Activated CD4-positive, alpha-beta T cell treated with anti-CD3 and anti-CD28 coated beads, Interleukin-2, amount 10 ng/mL, durations not matched to agents 7 days and 5 days (primary cell): ENCODE measurements at places on chromosomes 6 and 20. TPM values are rescaled to one million over a fixed set of nuclear protein-coding genes. Genes with fewer than 3 reads are reported as not detected.
A peak's percentile ranks its signal among the peaks of the same experiment; 100 is the strongest.

DNA sequence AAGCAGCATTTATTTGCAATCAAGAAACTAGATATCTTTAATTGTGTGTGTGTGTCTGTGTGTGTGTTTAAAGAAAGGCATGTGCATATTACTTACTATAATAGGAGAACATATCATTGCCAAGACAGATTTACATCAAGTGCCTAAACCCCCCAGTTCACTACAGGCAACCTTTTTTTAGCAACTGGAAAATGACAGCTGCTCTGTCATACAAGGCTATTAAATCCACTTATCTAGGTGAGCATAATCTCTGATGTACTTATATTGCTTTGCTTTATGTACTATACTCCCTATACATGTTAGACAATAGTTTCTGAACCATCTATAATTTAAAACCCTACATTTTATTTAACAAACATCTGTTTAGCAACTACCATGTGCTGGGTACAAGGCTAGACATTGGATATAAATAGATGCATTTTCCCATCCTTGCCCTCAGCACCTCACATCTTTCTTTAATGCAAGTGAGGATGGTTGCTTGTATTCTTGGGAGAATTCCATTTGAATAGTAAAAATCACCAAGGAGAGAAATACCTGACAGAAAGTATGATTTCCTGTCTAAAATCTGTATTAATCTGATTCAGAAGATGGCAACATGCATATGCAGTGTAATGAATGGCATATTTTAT, 398.3 kb downstream of the LAMA2 start:
- no peaks in the 10 kb centered on the region for H3K36me3 ChIP-seq
- H3K27me3 ChIP-seq, result peaks cover 6% of the 10 kb centered on the region
- DNase-seq, result no peak
- peaks cover 11% of the 10 kb centered on the region for H3K4me1 ChIP-seq

- no peak overlapping the region for H3K4me3 ChIP-seq
- H3K27ac ChIP-seq, result no peak overlapping the region
- no peak for DNase-seq
- no peaks in the 10 kb centered on the region for H3K4me1 ChIP-seq
- peaks cover 30% of the 10 kb centered on the region for H3K27me3 ChIP-seq
- no peaks in the 10 kb centered on the region for H3K36me3 ChIP-seq
Observed at GRCh38 chr20:2038161-2038560, 44.3 kb upstream of the PDYN start.

DNA sequence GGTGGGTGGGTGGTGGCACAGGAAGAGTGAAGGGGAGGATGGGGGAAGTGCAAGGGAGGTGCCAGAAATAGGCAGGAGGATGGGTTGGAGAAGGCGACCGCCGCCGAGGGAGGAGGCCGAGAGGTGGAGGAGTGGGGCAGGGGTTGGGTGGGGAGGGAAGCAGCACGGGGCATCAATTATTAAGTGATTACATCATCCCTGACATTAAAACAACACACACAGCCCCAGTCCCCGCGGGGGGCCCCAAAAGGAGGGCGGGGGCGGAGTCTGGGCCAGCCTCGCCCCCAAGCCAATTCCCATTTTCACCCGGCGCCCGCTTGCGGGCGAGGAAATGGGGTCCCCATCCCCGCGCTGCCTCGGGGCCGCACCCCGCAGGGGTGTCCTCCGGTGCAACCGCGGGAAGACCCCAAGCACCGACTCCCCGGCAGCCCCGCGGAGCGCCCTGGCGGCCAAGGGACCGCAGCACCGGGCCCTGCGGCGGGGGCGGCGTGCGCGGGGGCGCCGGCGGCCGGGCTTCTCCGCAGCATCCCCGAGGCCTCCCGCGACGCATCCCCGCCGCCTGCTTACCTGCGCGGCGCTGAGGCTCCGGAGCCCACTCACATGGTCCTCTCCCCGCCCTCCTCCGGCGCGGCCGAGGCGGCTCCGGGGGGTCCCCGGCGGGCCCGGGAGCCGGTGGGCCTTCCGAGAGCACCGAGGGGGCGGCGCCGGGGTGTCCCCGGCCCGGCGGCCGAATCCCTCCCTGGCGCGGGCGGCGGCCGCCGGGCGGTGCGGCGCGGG, 663 bp downstream of the FYN start:
- H3K36me3 ChIP-seq, result peaks cover 25% of the 10 kb centered on the region
- peak overlapping the region; percentile 95 for H3K27ac ChIP-seq

DNA sequence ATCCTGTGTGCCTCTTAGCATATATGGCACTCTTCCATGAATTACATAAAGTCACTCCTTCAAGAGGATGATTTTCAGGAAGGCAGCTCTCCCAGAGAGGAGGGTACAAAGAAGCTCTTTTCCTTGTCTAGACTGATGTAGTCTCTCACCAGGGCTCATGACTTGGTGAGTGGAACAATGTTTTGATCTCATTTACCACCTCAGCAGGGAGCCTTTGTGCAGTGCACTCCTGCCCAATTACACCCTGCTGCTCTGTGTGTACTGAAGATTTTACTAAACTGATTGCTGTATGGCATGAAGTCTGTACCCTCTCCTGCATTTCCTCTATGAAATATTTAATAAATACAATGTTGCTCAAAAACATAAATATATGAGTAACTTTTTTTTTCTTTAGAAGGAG, 598.3 kb upstream of the HS3ST5 start:
- no peak overlapping the region for H3K4me3 ChIP-seq
- DNase-seq, result no peak
- H3K27me3 ChIP-seq, result no peaks in the 10 kb centered on the region
- no peaks in the 10 kb centered on the region for H3K36me3 ChIP-seq
- no peak overlapping the region for H3K27ac ChIP-seq

DNA sequence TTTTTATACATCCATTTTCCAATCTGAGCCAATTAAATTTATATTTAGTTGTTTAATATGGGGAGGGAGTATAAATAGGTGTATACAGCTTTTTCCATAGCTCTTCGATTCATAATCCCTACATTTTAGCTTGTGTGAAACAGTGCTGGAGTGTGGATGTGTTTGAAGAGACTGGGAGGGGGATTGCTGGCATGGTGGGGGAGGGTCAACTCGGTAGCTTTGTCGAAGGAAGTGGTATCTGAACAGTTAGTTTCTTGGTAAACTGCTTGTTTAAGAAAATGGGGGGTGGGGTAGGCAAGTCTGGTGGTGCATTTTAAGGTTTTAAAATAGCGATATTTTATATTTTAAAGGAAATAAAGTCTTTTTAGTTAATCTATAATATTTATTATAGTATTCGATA, 1.4 kb upstream of the LIN28B start:
- no peak for DNase-seq
- peaks cover 5% of the 10 kb centered on the region for H3K36me3 ChIP-seq
- H3K4me3 ChIP-seq, result no peak overlapping the region

GRCh38 chr20:23946206-23946605, 42.4 kb downstream of the GGTLC1 start:
- H3K36me3 ChIP-seq, result no peaks in the 10 kb centered on the region
- peaks cover 11% of the 10 kb centered on the region for H3K27me3 ChIP-seq
- no peak overlapping the region for H3K4me3 ChIP-seq
- DNase-seq, result no peak

DNA sequence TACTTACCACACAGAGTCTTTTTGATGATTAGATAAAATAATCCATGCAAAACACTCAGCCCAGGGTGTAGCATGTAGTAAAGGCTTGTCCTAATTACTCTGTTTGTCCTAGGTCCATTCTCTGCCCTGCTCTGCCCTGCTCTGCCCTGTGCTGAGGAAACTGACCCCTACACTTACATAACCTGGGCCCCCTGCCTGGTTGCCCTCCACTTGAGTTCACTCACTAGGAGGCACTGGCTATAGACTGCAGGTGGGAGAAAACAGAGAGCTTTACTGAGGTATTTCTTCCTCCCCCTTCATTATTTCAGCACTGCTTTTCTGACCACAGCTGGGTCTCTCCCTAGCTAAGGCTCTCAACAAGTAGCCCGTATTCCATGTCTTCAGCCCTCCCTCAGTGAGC, 70.9 kb upstream of the TBX18 start:
- H3K4me3 ChIP-seq, result no peak overlapping the region
- no peaks in the 10 kb centered on the region for H3K27me3 ChIP-seq
- no peaks in the 10 kb centered on the region for H3K36me3 ChIP-seq
- H3K4me1 ChIP-seq, result no peaks in the 10 kb centered on the region
- H3K27ac ChIP-seq, result no peak overlapping the region

DNA sequence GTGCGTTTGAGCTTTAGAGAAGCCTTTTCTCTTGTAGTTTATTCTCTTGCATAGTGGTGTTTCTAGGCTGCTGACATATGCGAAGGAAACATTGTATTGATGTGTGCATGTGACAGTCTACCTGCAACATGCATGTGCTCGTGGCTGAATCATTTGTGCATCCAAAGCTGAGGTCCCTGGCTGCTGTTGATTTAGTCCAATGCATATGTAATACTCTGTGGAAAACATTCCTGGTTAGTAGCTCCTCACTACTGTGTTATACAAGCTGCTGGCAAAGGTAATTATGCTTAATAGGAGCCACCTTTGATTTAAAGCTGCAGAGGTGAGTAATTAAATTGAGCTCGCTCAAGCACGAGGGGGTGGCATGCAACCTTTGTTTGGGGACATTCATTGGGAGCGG, 24.5 kb downstream of the TSHZ2 start:
- no peak for DNase-seq
- no peaks in the 10 kb centered on the region for H3K36me3 ChIP-seq
- no peak overlapping the region for H3K4me3 ChIP-seq

- H3K4me3 ChIP-seq, result no peak overlapping the region
- no peaks in the 10 kb centered on the region for H3K36me3 ChIP-seq
- no peak overlapping the region for H3K27ac ChIP-seq
- peaks cover 3% of the 10 kb centered on the region for H3K27me3 ChIP-seq
- H3K4me1 ChIP-seq, result no peaks in the 10 kb centered on the region
Observed at GRCh38 chr6:104486035-104486434, 373.7 kb downstream of the HACE1 start.

DNA sequence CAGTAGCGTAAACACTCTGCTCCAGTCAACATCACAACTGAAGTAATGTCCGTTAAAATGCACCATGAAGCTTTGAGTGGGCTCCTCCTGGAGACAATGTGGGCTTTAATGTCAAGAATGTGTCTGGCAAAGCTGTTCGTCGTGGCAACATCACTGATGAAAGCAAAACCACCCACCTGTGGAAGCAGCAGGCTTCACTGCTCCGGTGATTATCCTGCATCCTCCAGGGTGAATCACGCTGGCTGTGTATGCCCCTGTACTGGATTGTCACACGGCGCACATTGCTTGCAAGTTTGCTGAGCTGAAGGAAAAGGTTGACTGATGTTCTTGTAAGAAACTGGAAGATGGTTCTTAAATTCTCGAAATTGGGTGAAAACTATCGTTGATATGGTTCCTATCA, 128.5 kb downstream of the MOXD1 start:
- no peak overlapping the region for H3K27ac ChIP-seq
- H3K27me3 ChIP-seq, result peaks cover 6% of the 10 kb centered on the region
- no peaks in the 10 kb centered on the region for H3K4me1 ChIP-seq
- H3K4me3 ChIP-seq, result no peak overlapping the region
- H3K36me3 ChIP-seq, result no peaks in the 10 kb centered on the region
- DNase-seq, result no peak

- H3K27ac ChIP-seq, result no peak overlapping the region
- no peak overlapping the region for H3K4me3 ChIP-seq
- DNase-seq, result no peak
- H3K36me3 ChIP-seq, result no peaks in the 10 kb centered on the region
Observed at GRCh38 chr6:16355699-16356446, 117.5 kb downstream of the GMPR start.

DNA sequence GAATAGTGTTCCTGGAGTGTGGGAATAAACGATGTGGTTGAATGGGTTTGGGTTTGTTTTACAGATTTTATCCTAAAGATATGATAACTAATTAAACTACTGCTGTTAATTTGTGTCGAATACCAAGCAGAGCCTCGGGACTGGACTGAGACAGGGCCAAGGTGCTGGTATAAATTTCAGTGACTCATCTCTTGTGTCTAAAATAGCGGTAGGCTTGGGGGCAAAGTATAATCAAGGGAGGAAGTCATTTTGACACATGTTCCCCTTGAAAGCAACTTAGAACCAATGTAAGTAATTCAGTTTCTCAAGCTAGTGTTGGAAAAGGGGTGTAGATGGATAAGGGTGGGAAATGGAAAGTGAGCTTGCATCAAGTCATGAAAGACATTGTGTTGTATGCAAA, 108.4 kb downstream of the PLCB4 start:
- no peak overlapping the region for H3K4me3 ChIP-seq
- H3K36me3 ChIP-seq, result no peaks in the 10 kb centered on the region
- H3K4me1 ChIP-seq, result no peaks in the 10 kb centered on the region
- DNase-seq, result no peak
- no peak overlapping the region for H3K27ac ChIP-seq
- no peaks in the 10 kb centered on the region for H3K27me3 ChIP-seq

DNA sequence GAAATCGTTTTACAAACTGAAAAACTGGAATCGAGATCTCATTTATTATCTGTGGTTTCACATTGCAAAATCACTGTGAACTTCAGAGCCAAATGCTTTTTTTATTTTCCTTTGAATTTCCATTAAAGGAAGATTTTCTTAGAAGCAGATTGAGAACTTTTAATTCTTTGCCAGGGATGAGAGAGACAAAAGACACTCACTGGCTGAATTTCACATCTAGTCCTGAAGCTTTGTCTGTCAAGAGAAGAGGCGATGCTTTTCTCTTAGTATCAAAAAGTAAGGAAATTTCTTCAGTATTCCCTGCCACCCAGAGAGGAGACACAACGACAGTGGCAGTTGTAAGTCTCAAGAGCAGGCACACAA, 141.8 kb downstream of the TMEM200A start:
- H3K4me3 ChIP-seq, result no peak overlapping the region
- H3K4me1 ChIP-seq, result peaks cover 28% of the 10 kb centered on the region
- peaks cover 28% of the 10 kb centered on the region for H3K36me3 ChIP-seq
- H3K27ac ChIP-seq, result peak overlapping the region; percentile 78

- peaks cover 17% of the 10 kb centered on the region for H3K27me3 ChIP-seq
- no peaks in the 10 kb centered on the region for H3K4me1 ChIP-seq
- DNase-seq, result no peak
- no peak overlapping the region for H3K27ac ChIP-seq
- H3K36me3 ChIP-seq, result no peaks in the 10 kb centered on the region
Observed at GRCh38 chr20:44561876-44562275, 20.5 kb upstream of the PKIG start.

GRCh38 chr20:59040667-59041066, 1.9 kb downstream of the PRELID3B start:
- H3K27me3 ChIP-seq, result no peaks in the 10 kb centered on the region
- peak overlapping the region; percentile 68 for H3K27ac ChIP-seq
- DNase-seq, result no peak
- H3K36me3 ChIP-seq, result peaks cover 40% of the 10 kb centered on the region
- H3K4me1 ChIP-seq, result peaks cover 67% of the 10 kb centered on the region
- H3K4me3 ChIP-seq, result peak overlapping the region; percentile 90

Gene CCHCR1
- total RNA-seq, result 43.4 TPM

Gene PSORS1C2
- not detected for total RNA-seq

Gene SSR1
- 150 TPM for total RNA-seq

Gene SIRPB2
- not detected for total RNA-seq

Gene BMP2
- not detected for total RNA-seq

Gene THEMIS
- total RNA-seq, result 101 TPM

Gene KIFC1
- 167 TPM for total RNA-seq
